ENCODE measurements at places on chromosomes 4 and X.

- DNase-seq, result no peak
Observed at GRCh38 chr4:52015366-52015765, 4.8 kb downstream of the LRRC66 start.

- no peak for DNase-seq
Observed at GRCh38 chrX:72202792-72203401, 21.3 kb downstream of the PIN4 start.

GRCh38 chr4:13533670-13534343, 10.5 kb downstream of the NKX3-2 start:
- DNase-seq, result no peak

- no peak for DNase-seq
Observed at GRCh38 chrX:44971674-44972073, 98.7 kb downstream of the KDM6A start.

GRCh38 chrX:106791495-106791894, 11.0 kb upstream of the TBC1D8B start:
- peak; percentile 22 for DNase-seq

- no peak for DNase-seq
Observed at GRCh38 chr4:25075129-25075528, 44.4 kb upstream of the LGI2 start.

DNA sequence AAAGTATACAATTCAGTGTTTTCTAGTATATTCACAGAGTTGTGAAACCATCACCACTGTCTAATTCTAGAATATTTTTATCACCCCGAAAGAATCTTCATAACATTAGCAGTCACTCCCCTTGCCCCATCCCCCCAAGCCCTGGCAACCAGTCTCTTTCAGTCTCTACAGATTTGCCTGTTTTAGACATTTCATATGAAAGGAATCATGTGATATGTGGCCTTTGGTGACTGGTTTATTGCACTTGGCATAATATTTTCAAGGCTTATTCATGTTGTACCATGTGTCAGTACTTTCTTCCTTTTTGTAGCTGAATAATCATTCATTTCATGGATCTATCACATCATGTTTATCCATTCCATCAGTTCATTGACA, 371.7 kb downstream of the AFF2 start:
- DNase-seq, result no peak

DNA sequence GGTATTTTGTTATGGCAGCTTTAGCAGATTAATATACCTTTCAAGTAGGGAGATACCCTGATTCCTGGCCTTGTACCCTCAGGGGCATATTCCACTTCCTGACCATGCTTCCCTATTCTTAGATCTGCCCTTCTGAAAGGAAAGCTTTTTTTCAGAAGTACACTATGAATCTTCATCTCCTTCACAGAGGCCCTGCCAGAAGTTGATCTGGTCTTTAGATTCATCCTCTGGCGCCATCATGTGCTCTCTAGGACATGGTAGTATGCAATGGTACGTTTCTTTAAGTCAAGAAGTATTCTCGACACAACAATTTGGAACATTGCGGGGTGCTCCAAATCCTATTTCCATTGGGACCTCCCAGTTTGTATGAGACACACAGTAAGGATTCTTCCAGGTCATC, 39.6 kb upstream of the DIPK2B start:
- DNase-seq, result no peak

DNA sequence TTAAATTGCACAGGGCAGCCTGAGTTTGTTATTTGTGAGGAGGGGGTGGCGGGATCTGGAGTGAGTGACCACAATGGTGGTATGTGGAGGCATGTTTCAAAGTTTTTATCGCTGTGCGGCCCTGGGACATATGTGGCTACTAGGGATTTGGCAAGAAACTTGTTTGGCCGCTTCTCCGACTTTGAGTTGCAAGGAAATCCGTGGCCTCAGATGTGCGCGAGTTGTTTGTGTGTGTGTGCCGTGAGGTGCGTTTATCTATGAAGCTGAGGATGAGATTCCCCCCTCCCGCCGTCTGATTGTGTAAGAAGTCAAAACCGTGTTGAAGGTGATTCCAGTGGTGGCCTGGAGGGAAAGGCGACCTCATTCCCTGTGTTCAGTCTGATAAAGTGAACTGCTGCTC, 1.4 kb downstream of the JADE3 start:
- DNase-seq, result no peak

- no peak for DNase-seq
Observed at GRCh38 chr4:931194-931959, 739 bp downstream of the GAK start.

DNA sequence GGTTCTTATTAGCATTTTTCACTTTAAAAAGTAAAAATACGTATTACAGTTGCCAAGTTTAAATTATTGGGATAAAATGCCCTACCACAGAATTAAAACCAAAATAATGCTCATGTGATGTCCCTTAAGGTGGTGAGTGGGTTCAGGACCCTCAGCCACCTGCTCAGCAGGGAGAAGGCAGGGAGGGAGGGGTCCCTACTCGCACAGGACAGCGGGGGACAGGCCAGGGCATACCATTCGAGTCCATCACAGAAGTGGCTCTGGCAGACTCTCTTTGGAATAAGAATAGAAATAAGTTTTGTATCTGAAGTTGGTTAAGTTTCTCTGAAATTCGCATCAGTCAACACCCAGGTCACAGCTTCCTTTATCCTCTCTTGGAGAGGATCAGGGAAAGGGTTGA, 37.7 kb downstream of the NOP14 start:
- DNase-seq, result no peak

DNA sequence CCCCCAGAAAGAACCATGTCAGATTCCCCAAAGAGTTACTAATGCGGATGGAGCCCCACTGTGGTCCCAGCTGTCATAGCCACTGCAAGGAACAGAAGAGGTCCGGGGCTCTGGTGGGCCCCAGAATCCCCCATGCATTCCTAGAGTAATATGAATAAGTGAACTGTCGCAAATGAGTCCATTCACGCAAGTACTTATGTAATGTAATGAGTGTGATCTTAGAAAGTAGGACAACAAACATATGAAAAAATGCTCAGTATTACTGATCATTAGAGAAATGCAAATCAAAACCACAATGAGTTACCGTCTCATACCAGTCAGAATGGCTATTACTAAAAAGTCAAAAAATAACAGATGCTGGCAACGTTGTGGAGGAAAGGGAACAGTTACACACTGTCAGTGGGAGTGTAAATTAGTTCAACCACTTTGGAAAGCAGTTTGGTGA, 141.5 kb upstream of the RBPJ start:
- no peak for DNase-seq

GRCh38 chr4:165059386-165059785, 5.7 kb downstream of the TRIM75 start:
- no peak for DNase-seq

DNA sequence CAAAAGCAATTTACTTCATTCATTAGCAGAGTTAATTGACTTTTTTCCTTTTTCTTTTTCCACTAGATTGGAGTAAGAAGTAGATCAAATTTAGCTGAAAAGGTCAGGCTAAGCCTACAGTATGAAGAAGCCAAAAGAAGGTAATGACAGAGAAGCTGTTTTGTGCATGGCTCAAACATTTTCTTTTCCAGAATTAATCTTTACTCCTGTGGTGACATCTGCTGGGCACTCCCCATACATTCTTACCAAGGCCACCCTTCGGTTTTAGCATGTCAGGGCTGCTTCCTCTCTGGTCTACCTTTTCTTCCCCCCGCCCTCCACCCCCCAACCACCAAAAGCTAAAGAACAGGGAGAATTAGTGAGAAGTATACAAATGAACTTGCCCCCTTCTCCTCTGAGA, 70.2 kb downstream of the CLDN22 start:
- no peak for DNase-seq

- DNase-seq, result no peak
Observed at GRCh38 chr4:175386776-175387507, 425.1 kb downstream of the GPM6A start.

- no peak for DNase-seq
Observed at GRCh38 chrX:23911126-23911835, 3.5 kb downstream of the CXorf58 start.

DNA sequence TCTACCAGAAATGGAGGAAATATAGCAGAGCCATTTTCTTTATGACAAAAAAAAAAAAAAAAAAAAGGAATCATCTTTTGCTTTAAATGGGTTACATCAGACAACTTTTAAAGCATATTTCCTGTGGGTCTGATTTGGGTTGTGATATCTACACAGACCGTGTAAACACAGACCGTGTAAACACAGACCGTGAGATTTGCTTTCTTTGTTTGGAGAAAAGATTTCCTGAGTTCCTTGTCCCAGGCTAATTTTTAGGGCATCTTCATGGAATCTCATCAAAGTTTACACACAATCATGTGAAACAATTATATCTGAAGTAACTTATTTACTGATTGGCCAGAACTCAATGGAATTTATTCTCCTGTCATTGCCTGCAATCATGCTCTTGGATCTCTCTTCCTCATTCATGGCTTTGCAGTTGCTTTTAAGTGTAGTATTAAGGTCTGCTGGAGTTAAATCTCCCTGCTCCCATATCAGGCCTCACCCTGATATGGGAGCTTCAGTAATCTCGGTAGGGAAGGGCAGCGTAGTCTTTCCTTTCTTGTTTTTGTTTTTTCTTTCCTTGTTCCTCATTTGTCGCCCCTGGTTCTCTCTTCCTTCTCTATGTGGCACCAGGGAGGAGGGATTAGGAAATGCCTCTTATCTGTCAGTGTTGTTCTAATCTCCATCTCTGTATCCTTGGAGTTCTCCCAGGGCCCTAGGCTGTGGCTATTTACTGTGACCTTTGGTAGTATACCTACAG, 248.6 kb upstream of the JADE1 start:
- no peak for DNase-seq

DNA sequence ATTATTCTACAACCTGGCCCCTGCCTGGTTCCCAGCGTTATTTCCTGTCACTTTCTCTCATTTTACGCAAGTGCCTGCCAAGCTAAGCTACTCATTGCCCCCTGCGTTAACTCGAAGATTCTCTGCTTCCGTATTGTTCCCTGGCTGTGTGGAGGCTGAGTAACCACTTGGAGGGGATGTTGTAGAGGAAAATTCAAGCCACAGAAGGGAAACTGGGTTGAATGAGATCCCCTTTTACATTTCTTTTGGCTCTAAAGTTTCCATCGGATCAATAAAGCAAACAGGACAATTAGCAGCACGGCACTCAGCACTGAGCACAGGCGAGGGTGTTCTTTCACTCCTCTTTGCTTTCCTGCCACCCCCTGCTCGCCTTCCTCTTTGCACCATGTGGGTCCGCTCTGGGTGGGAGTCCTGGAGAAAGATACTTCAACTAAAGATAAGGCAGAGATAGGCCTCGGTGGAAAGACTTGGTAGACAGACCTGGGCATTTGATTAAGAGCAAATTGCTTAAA, 4.2 kb upstream of the TMSB4X start:
- peak; percentile 82 for DNase-seq

GRCh38 chr4:152965611-152966010, 29.5 kb downstream of the FHDC1 start:
- no peak for DNase-seq

DNA sequence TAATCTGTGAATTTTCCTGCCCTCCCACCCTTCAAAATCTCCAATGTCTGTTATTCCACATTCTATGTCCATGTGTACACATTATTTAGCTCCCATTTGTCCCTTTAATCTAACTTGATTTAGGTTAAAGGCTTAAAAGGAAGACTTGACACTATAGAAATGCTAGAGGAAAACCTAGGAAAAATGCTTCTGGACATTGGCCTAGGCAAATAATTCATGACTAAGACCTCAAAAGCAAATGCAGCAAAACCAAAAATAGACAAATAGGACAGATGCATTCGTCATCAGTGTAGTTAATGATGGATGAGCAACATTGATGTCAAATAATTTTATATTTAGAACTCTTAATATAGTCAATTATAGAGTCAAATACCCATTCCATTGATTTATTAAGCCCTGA, 36.9 kb downstream of the INTU start:
- no peak for DNase-seq

GRCh38 chrX:134619838-134620237, 38.4 kb downstream of the PLAC1 start:
- no peak for DNase-seq

- no peak for DNase-seq
Observed at GRCh38 chr4:14607578-14607977, 394.7 kb upstream of the CPEB2 start.

- DNase-seq, result no peak
Observed at GRCh38 chr4:179472164-179472563, 2029.9 kb upstream of the AGA start.

GRCh38 chrX:13001961-13002671, 27.2 kb downstream of the TMSB4X start:
- DNase-seq, result peak; percentile 33

DNA sequence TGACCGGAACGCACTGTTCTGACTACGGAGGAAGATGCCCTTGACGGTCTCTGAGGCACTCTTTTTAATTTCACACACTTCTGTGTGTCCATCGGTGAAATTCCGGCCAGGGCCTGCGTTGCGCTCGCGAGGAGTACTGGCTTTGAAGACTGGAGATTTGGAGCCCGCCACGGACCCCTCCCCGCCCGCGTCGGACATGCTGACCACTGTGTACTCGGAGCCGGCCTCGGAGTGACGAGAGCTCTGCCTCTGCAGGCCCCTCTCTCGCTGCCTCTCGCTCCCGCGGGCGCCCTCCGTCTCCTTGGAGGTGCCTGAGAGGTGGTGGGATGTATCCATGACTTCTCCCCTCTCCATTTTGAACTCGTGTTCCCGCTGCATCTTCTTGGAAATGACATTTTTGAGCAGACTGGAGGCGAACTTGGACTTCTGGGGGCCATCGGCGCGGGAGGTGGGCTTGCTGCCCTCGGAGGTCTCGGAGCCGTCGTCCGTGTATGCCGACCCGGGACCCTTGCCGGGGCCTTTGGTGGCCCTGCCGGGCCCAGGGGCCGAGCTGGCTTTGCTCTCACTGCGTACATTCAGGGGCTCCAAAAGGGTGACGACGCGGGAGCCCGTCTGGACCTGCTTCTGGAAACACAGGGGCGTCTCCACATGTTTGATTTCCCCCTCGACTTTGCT, 5.7 kb downstream of the C4orf54 start:
- no peak for DNase-seq

GRCh38 chr4:71261001-71261400, 77.8 kb upstream of the SLC4A4 start:
- DNase-seq, result no peak

DNA sequence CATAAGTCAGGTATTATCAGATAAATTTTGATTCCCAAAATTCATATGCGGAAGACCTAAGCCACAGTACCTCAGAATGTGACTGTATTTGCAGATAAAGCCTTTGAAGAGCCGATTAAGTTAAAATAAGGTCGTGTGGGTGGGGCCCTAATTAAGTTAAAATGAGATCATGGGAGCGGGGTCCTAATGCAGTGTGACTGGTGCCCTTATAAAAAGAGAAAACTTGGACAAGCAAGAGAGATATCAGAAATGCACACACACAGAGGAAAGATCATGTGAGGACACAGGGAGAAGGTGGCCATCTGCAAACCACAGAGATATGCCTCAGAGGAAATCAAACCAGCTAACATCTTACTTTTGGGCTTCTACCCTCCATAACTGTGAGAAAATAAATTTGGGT, 236.1 kb downstream of the FBXO8 start:
- DNase-seq, result no peak

DNA sequence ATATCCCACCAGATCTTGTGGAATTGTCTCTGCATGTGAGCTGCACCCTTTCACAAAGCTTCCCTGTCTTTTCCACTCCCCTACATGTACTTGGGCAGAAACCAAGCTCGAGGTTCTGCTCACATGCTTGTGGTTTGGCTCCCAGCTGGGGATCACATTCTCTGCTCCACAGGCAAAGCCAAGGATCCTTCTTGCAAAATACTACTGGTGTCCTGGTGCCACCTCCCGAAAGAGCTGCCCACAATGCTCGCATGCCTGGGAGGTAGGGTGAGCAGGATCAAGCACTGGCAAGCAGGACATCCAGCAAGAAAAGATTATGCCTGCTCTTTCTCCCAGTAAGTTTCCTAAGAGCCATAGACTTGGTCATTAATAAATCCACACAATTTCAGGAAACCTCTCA, 45.1 kb upstream of the PPARGC1A start:
- no peak for DNase-seq
